ENCODE measurements at places on chromosomes 12 and 14.

- DNase-seq: no peak
Measured at GRCh38 chr12:127688906-127689428, 578.0 kb upstream of the TMEM132C start.

DNA sequence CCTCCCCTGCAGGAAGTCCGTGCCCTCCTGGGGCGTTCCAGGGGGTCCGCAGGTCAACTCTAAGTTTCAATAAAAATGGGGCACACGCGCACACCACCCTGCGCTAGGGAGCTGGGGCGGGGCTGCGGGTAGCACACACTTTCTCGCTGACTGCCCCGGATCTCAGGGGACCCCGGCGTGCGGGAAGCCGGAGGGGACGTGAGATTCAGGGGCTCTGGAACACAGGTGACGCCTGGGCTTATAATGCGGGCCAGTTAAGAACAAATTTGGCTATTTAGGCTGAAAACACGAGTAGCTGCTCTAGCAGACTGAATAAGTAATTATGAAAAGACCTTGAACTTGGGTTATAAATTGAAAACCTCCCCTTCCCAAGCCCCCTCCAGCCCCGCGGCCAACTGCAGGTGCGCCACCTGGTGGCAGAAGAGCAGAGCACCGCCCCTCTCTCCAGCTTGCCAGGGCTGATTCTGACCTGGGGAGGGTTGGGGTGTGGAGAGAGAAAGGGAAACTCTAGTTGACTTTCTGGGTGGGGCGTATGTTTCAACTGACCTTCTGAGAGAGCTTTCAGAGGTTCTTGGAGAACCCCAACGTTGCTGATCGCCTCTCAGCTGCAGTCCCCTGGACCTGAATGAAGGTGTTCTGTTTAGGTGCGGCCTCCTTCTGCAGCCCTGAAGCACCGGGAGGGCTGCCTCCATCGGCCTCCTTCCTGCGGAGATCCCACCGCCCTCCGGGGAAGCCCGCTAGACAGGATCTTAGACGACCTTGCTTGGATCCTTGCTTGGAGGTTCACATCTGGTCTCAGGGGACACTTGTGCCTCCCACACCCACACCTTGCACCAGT is 118.4 kb upstream of the EVL start:
- DNase-seq: no peak

GRCh38 chr12:20142316-20142715 is 226.0 kb upstream of the PDE3A start:
- no peak for DNase-seq

GRCh38 chr12:101298426-101298825 is 18.5 kb downstream of the UTP20 start:
- DNase-seq: no peak

DNA sequence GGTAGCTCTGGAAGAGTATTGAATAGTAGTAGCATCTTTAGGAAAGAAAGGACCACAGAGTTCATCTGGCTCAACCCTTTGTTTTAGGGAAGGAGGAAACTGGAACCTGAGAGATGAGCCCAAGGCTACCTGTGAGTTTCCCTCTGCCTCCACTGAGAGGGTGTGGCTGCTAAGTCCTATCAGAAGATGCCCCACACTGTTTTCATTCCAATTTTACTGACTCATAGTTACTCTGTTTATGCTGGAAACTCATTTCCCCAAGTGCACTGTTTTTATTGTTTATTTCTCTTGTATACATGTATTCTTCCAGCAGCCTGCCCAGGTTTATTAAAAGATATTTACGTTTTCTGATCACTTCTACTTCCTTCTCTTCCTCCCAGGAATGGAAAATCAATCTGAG is 127.4 kb upstream of the ARHGAP5 start:
- no peak for DNase-seq

GRCh38 chr14:26738571-26738970 is 140.7 kb upstream of the NOVA1 start:
- DNase-seq: no peak
